Hematopoietic multipotent progenitor cell treated with erythropoietin and hydrocortisone succinate and interleukin-3 and kit ligand, for 17 days (in vitro differentiated cells): ENCODE measurements at places on chromosomes 1 and 21.

GRCh38 chr1:40763742-40764532 is 19.6 kb upstream of the KCNQ4 start:
- no peak for DNase-seq

DNA sequence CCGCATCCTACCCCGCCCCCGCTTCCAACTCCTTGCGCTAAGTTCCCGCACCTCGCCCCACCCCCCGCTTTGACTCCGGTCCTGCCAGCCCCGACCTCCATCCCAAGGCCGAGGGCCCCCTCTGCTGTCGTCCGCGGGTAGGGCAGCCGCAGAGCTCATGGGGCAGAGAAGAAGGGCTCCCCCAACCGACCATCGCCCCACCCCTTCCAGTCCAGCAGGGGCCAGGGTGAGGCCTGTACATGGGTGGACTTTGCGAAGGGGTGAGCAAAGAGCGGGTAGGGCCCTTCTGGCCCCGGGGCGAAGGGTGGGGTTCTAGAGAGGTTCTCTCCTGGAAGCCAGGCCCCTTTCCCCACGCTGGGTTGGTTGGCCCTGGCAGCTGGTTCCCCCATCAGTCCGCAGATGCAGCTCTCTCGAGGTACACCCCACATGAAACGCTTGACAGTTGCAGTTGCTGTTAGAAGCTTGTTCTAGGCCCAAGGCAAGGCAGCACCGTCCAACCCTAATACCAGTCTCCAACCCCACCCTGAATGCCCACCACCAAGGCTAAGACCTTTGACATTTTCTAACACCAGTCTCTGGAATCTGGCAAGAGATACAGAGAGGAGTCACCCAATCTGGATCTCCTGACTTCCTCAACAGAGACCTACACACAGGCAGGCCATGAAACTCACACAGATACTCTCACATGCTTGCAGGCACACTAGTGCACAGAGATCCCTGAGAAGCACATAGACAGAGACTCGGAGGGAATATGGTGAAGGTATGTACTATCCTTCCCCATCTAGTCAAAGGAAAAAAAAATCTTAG is 25.3 kb upstream of the ADGRB2 start:
- peak; percentile 83 for DNase-seq

DNA sequence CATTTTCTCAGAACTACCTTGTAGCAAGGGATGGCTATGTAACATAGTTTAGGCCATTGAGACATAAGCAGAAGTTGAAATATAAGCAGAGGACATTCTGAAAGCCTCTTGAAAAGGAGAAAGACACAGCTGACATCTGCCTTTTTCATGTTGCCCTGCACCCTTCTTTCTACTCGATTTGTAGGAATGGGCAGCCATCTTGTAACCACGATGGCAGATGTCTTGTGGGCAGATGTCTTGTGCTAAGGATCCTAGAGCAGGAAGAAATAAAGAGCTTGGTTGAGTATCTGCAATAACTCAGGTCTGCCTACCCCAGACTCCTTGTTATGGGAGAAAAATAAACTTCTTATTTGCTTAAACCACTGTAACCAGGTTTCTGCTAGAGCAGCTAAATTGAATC is 351.0 kb downstream of the PDE4B start:
- no peak for DNase-seq

GRCh38 chr1:62823556-62823955 is 39.6 kb downstream of the ATG4C start:
- DNase-seq = no peak

GRCh38 chr1:211635597-211636205 is 39.7 kb downstream of the NEK2 start:
- no peak for DNase-seq

DNA sequence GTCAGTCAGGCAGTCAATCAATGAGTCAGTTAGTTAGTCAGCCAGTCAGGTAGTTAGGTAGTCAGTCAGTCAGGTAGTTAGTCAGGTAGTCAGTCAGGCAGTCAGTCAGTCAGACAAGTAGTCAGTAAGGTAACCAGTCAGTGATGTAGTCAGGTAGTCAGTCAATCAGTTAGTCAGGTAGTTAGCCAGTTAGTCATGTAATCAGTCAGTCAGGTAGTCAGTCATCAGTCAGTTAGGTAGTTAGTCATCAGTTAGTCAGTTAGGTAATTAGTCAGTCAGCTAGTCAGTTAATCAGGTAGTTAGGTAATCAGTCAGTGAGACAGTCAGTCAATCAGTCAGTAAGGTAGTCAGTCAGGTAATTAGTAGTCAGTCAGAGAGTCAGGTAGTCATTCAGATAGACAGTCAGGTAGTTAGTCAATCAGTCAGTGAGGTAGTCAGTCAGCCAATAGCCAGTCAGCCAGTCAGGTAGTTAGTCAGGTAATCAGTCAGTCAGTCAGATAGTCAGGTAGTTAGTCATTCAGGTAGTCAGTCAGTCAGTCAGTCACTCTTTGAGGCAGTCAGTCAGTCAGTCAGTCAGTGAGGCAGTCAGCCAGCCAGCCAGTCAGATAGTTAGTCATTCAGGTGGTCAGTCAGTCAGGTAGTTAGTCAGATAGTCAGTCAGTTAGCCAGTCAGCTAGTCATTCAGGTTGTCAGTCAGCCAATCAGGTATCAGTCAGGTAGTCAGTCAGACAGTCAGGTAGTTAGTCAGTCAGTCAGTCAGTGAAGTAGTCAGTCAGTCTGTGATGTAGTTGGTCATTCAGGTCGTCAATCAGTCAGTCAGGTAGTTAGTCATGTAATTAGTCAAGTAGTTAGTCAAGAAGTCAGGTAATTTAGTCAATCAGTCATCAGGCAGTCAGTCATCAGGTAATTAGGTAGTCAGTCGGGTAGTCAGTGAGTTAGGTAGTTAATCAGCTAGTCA is 15.3 kb downstream of the KRTAP10-1 start:
- no peak for DNase-seq

DNA sequence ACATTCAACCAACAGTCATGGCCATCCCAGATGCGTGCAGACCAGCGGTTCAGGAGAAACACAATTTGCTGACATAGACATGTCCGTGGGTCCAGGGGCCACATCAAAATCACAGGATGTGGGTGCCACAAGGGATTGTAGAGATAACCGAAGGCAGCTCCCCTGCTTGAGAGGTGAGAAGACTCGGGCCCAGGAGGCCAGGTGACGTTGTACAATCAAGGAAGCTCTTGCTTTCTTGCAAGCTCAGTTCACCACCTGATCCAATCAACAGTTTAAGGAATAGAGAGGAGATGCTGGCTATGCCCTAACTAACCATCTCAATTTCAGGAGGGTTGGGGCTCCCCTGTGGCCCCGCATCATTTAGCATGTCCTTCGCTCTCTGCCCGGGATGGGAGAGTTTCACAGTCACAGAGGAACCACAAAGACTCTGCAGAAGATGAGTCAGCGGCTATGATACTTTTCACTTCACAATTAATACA is 19.5 kb downstream of the UBASH3A start:
- no peak for DNase-seq

DNA sequence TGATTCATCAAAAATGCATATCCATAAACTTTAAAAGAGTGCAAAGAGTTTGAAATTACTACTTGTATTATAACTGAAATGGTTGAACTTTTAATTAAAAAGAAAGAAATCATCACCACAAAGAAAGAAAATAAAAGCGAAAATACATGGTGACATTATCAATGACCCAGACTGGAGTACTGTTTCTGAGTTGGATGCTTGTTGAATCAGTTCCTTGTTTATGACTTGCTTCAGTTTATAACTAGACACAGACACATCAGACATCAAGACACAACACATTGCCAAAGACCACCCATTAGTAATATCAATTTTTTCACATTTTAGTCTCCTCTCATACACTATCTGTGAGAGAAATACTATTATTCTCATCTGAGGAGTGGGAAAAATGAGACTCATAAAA is 293.0 kb downstream of the MRPL39 start:
- DNase-seq = no peak

DNA sequence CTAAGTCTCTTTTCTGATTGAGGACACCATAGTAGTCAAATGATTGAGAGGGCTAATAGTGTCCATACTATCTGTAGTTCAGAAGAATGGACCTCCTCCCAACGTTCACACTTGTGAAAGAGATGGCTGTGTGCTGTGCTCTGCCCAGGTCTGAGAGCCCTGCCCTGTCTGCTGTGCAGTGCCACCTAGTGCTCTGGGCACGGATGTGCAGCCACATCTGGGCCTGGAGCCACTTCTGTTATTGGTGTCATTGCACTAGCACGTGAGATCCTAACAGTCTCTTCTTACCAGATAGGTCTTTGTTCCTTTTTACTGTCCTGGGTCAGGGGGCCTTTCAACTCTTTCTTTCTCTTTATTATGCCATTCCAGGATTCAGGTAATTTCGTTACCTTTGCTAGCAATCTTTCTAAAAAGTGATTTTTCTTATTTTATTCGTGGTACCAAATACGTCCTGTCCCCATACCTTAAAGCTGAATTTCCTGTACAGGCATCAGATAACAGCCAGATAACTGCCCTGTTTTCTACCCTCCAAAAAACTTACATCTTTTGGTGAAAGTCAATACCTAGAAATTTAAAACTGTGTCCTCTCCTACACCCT is 21.7 kb downstream of the INTS3 start:
- peak; percentile 86 for DNase-seq

GRCh38 chr1:48784301-48784700 is 7.6 kb upstream of the BEND5 start:
- no peak for DNase-seq

DNA sequence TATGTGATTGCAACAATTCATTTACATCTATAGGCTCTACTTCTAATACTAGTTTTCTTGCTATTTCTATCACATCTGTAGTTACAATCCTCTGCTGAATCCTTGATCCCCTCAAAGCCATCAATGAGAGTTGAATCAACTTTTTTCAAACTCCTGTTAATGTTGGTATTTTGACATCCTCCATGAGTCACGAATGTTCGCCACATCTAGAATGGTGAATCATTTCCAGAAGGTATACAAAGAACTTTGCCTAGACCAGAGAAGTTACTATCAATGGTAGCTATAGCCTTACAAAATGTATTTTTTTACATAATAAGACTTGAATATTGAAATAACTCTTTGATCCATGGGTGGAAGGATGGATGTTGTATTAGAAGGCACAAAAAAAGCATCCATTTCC is 110.0 kb downstream of the AMY1C start:
- DNase-seq = no peak

DNA sequence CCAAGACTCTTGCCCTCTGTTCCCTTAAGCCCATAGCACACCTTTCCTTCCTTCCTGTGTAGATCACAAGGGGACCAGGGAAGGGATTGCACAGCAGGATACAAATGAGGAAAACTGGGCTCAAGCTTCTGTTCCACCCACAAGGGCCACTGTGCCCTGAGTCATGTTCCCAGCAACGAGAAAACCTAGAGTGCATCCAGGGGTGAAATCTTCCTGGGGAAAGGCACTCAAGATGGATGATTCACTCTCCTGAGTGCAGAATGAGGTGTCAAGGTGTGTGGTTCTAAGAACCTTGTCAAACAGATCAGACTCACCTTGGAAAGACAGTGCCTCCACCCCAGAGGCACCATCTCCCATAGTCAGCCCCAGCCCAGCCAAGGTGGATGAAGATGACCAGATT is 40.7 kb upstream of the EYA3 start:
- DNase-seq = no peak

GRCh38 chr1:21362096-21362495 is 71.8 kb upstream of the ECE1 start:
- no peak for DNase-seq
